Activated CD4-positive, alpha-beta T cell treated with anti-CD3 and anti-CD28 coated beads for 24 hours (primary cell): ENCODE measurements at places on chromosomes 5 and 9.

DNA sequence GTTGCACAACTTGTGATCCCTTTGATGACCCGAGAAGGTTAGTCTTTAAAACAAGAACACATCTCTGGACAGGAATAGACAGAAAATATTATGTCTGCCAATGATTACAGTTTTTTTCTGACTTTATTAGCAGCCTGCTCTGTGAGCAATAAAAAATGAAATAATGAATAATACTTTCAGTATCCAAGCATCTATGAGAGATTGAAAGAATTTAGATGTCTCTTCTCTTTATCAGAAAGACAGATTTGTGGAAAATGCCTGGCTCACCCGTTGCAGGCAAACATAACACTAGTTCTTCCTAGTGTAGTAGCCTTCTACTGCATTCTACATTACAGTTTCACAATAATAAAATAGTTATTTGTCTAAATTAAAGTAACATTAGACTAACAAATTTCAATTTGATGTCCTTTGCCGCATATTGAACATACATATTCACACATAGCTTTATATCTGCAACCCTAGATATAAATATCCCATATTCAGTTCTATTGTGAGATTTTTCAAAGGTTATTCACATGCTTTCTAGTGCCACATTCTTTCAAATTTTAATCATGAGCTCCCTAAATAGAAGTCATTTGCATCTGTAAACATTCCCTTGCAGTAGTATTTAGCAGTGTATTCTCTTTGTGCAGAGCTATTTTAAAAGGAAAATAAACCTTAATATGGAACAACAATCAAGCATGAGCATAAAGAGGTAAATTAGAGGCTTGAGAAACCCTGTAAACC is 267.3 kb downstream of the EFNA5 start:
- DNase-seq = no peak

DNA sequence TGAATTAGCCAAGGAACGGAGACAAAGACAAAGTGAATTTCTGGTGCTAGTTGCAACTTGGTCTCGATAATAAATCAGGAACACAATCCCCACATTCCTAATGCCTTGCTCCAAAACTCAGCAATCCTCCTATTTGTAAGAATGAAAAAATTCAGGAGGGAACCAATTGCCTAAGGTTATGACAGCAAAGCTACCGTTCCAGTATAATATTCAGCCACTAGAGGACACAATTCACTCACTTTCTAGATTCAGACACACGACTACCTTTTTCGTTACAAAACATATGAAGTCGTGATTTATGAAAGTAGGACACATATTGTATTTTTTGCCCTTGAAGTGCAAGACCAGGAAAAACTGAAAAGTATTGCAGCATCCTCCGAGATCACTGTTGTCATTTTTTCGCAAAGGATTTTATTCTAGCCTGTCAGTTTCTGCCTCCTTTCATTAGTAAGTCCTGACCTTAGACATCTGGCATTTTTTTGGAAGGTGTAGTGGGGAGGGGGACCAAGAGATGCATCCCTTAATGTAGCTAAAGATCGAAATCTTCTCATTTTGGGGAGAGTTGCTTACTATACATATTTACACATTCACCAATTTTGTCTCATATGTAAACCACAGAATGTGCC is 133.1 kb downstream of the DOCK8 start:
- no peak for DNase-seq

GRCh38 chr5:41885286-41885685 is 15.1 kb upstream of the OXCT1 start:
- no peak for DNase-seq

DNA sequence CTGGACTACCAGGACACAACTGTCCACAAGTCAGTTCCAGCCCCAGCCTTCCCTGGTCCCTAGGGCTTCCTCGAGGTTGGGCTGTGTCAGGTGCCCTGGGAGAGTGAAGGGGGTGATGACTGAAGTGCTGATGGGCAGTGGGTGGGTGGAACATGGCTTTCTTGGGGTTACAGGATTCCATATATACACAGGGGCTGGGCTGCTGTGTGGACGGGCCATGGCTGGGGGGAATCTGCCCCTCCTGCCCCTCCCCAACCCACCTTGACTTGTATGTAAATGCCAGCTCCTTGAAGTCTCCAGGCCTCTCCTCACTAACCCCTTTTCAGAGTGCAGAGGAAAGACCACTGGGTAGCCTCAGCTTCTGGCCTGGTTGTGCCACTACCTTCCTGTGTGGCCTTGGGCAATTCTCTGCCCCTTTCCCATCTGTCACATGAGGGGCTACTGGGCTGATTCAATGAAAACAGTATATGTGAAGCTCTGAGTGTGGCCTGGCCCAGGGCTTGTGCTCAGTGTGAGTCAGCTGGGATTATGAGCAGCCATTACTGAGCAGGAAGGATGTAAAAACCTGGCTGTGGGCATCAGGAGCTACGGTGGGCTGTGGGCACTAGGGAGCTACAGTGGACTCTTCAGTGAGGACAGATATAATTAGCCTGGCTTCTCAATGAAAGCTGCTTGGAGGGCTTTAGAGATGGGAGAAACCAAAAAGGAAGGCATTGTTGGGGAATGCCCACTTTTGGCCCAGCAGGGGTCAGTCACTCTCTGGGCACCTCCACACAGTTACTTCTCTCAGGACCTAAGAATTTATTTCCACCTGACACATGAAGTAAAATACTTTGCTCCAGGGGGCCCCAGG is 23.3 kb downstream of the PITX1 start:
- DNase-seq = no peak

- no peak for DNase-seq
These were observed 47.9 kb upstream of the UNC5A start for GRCh38 chr5:176762489-176762888.

GRCh38 chr9:31140316-31140715 is 1244.1 kb upstream of the ACO1 start:
- DNase-seq = no peak

GRCh38 chr9:119974026-119974425 is 604.8 kb upstream of the BRINP1 start:
- DNase-seq = no peak

GRCh38 chr5:130025511-130025910 is 121.2 kb downstream of the CHSY3 start:
- no peak for DNase-seq

DNA sequence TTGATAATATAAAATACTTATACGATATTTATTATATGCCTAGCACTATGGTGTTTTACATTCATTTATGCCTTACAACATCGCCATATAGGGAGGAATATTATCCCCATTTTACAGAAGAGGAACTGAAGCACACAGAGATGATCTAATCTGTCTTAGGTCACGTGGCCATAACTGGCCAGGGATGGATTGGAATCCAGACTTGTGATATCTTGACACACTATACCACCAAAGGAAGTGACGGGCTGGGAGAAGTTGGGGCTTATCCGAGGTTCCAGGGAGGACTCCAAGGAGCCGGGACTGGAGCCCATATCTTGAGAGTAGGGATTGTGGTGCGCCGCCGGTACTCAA is 129.8 kb downstream of the TMEM174 start:
- DNase-seq = no peak

- no peak for DNase-seq
These were observed 680 bp upstream of the LPCAT1 start for GRCh38 chr5:1524481-1524798.

GRCh38 chr9:26228273-26228672 is 550.0 kb upstream of the TUSC1 start:
- DNase-seq = no peak

GRCh38 chr9:113626735-113627495 is 163.4 kb downstream of the RGS3 start:
- no peak for DNase-seq

DNA sequence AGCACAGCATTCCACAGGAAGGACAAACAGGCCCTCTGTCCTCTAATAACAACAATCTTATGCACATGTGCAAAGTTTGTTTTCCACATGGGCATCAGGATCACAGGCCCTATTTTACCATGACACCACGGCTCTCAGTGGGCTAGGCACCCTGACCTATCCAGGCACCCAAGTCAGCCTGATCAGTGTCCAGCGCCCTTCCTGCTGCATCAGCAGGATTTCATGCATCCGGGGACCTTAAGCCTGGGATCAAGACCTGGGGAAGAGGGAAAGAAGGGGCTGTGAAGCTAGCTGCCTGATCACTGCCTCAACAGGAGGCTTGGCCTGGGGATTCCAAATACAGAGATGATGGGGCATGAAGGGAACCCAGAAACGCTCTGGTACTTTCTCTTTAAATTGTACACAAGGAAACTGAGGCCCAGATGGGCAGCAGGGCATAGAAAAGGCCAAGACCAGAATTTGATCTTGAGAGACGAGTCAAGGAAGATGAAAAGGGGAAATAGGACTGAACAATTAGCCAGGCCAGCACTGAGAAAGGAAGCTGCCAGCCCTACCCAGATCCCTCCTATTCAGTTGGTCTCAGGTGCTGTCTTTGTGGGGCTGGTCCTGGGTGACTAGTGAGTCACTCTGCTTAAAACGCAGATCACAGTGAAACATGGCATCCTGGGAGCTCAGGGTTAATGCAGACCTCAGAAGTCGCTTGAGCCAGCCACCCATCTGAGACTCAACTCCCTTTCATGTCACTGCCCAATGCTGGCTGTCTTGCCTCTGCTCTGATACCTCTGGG is 57.9 kb downstream of the SHB start:
- DNase-seq = no peak

DNA sequence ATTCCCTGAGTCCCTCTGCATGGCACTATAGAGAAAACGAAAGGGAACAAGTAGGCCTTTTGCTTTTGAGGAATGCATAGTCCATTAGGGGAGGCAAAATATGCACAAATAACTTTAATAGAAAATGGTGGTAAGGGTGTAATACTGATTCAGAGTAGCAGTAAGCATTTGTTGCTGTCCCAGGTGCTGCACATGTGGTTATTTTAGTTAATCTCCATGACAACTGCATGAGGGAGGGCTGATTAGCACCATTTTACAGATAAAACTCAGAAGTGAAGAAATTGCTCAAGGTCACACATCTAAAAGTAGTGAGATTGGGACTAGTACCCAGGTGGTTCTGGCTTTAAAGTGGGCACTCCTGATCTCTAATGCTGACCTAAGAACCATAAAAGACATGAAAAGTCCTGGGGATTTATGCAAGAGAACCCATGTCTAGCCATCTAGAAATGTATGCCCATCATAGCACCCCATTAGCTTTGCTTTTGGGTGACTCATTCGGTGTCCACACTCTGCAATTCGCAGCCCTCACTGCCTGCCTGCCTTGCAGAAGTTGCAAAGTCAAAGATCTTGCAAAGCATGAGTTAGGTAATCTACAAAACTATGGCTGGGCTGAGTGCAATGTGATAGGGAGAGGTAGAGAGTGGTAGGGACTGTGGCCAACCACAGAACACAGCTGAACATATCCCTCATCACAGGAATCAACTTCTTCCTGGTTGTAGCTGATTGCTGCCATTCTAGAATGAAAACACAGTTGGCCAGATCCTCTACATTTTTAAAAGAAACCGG is 195.2 kb downstream of the PTTG1 start:
- no peak for DNase-seq

DNA sequence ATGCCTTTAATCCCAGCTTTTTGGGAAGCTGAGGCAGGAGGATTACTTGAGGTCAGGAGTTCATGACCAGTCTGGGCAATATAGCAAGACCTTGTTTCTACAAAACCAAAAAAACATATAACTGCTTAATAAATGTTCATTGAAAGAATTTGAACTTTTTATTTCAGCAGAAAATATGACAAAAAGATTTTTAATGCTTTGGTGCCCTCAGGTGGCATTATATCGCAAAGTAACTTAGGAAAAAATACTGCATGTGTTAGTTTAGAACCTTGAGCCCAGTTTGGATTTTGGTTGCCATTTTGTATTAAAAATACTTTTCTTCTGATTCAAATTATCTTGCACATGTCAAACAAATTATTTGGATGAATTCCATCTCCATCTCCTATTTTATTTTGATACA is 103.2 kb downstream of the GPBP1 start:
- DNase-seq = no peak

DNA sequence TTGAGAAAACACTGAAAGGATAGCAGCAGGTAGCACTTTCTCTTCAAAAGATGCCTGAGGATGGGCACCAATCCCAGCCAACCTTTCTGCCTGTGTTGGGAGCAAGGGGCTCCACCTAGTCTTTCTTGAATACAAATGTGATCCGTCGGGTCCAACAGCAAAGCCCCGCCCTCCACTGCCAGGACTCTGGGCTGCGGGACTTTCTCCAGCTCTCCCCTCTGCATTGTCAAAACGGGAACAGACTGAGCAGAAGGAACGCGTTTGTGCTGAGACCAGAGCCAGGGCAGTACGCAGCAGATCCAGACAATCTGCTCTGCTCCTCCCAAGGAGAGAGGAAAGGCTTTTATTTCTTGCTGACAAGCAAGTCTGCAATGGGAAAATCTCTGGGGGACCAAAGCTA is 139.7 kb downstream of the SEC61B start:
- no peak for DNase-seq

DNA sequence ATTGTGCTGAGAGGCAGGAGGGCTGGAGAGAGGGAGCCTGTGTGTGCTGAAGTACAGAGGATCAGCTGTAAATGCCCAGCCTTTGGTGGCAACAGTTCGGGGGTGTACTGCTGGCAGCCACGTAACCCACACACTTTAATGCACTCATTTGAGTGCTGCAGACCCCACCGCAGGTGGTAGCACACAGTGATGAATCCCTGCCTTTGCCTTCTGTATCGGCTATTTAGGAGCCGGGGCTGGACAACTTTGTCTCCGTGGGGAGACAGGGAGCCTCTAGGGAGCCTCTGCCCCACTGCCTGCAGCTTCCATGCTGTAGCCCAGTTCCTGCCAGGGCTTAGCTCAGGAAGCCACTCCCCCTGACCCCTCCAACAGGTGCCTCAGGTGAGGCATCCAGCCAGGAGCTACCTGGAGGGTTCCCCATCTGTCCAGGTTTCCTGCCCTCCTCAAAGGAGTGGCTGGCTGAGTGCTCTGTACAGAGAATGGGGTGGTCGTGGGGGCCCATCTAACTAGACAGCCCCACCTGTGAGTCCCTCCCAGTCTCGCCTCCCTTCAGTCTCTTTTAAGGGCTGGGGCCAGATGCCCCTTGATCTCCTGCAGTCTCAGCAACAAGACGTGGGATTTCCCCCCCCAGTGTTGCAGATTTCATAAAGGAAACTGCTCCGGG is 44.5 kb downstream of the SECISBP2 start:
- DNase-seq = no peak

GRCh38 chr5:157047898-157048297 is 11.0 kb downstream of the HAVCR1 start:
- DNase-seq = no peak

DNA sequence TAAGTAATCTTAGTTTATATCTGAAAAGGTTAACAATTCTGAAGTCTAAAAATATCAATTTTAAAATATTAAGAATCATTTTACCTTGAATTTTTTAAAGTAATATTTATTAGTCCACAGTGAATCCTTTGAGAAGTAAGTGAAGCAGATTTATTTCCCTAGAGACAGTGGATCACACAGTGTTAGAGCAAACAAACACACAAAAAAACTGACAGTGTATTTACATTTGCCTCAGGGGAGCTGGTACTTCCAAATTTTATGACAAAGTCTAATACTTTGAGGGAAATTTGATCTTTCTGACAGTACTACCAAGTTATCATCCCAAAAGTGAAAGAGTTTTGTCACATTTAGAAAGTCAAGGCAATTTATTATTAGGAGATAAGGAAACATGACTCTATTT is 1750.6 kb upstream of the CDH9 start:
- DNase-seq = no peak
